Adrenal gland (tissue), 19 donors: ENCODE measurements at places on chromosomes 1 and 21. TPM values are rescaled to one million over a fixed set of nuclear protein-coding genes. Genes with fewer than 3 reads are reported as not detected.

GRCh38 chr1:227440182-227440581, 121.9 kb upstream of the CDC42BPA start:
- no peaks in the 10 kb centered on the region for H3K27me3 ChIP-seq
- no peaks in the 10 kb centered on the region for H3K36me3 ChIP-seq
- H3K27ac ChIP-seq, result no peak overlapping the region
- no peak overlapping the region for H3K4me3 ChIP-seq
- no peak for DNase-seq

The NUDT4B gene
- not detected for total RNA-seq

The GJA8 gene
- total RNA-seq, result not detected

GRCh38 chr1:15168479-15168878, 14.9 kb downstream of the TMEM51 start:
- no peaks in the 10 kb centered on the region for H3K27me3 ChIP-seq
- peak; percentile 77 for DNase-seq
- peaks cover 41% of the 10 kb centered on the region for H3K4me1 ChIP-seq
- H3K27ac ChIP-seq, result peak overlapping the region; percentile 82

- no peaks in the 10 kb centered on the region for H3K36me3 ChIP-seq
- H3K27ac ChIP-seq, result no peak overlapping the region
- no peaks in the 10 kb centered on the region for H3K27me3 ChIP-seq
- H3K4me3 ChIP-seq, result no peak overlapping the region
Observed at GRCh38 chr21:44650973-44651675, 3.3 kb downstream of the KRTAP12-4 start.

DNA sequence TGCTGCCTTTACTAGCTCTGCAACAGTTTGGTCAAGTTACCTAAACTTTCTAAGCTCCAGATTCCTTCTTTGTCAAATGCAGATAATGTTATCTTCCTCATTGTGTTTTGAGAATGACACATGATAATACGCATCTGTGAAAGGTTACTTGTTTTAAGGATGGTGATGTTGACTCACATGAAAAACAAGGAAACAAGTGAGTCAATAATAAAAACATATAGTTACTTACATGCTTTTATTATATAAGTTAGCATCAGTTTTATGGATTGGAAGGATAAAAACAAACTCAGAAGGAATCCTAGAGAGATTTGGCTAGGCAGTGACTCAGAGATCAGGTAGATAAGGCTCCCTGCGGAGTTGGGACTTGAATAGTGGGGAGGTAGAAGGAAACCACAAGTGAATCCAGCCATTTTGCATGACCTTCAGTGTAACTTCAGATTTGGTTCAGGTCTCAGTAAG, 144.6 kb downstream of the LMO4 start:
- DNase-seq, result no peak
- H3K27ac ChIP-seq, result no peak overlapping the region
- no peaks in the 10 kb centered on the region for H3K4me1 ChIP-seq
- no peaks in the 10 kb centered on the region for H3K36me3 ChIP-seq
- H3K4me3 ChIP-seq, result no peak overlapping the region
- no peaks in the 10 kb centered on the region for H3K27me3 ChIP-seq

The CYP4A11 gene
- not detected for total RNA-seq

The ARHGEF16 gene
- 0.65 TPM for total RNA-seq

The RGL1 gene
- total RNA-seq, result 29.6 TPM

The TRPM2 gene
- total RNA-seq, result 6.5 TPM

- peak overlapping the region; percentile 99 for H3K27ac ChIP-seq
- DNase-seq, result peak; percentile 62
- H3K4me1 ChIP-seq, result peaks cover 42% of the 10 kb centered on the region
- no peaks in the 10 kb centered on the region for H3K36me3 ChIP-seq
Observed at GRCh38 chr1:41242342-41243078, 404 bp upstream of the SCMH1 start.

The OR2G6 gene
- not detected for total RNA-seq

The CELF3 gene
- total RNA-seq, result not detected

The HSF2BP gene
- 0.55 TPM for total RNA-seq

The MMEL1 gene
- 4.2 TPM for total RNA-seq
